GM23338 (cell line): ENCODE measurements at places on chromosomes 16 and 17.

GRCh38 chr16:57477531-57478202, 8.6 kb downstream of the DOK4 start:
- peaks cover 7% of the 10 kb centered on the region; the same call in 1 of the 2 replicates for H3K27me3 ChIP-seq
- peaks cover 47% of the 10 kb centered on the region for H3K4me1 ChIP-seq
- H3K27ac ChIP-seq = no peak overlapping the region
- no peak overlapping the region for H3K4me3 ChIP-seq

GRCh38 chr16:51457775-51458174, 306.7 kb upstream of the SALL1 start:
- no peak overlapping the region for H3K27ac ChIP-seq
- no peaks in the 10 kb centered on the region for H3K27me3 ChIP-seq
- no peak overlapping the region for H3K4me3 ChIP-seq
- no peaks in the 10 kb centered on the region for H3K4me1 ChIP-seq
- no peaks in the 10 kb centered on the region for H3K36me3 ChIP-seq

DNA sequence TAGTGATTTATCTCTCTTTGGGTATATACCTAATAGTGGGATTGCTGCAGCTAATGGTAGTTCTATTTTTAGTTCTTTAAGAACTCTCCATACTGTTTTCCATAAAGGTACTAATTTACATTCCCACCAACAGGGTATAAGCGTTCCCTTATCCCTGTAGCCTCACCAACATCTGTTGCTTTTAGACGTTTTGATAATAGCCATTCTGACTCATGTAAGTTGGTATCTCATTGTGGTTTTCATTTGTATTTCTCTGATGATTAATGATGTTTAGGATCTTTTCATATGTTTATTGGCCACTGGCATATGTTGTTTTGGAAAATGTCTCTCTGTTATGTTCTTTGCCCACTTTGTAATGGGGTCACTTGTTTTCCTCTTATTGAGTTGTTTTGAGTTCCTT, 88.5 kb upstream of the ZNF267 start:
- H3K27me3 ChIP-seq = no peaks in the 10 kb centered on the region
- DNase-seq = no peak
- H3K36me3 ChIP-seq = peaks cover 6% of the 10 kb centered on the region; the same call in 1 of the 2 replicates

- H3K27ac ChIP-seq = no peak overlapping the region
- H3K4me3 ChIP-seq = no peak overlapping the region
- H3K27me3 ChIP-seq = no peaks in the 10 kb centered on the region
- no peak for DNase-seq
- H3K4me1 ChIP-seq = no peaks in the 10 kb centered on the region
Observed at GRCh38 chr16:85042167-85042526, 14.6 kb downstream of the KIAA0513 start.

- H3K27me3 ChIP-seq = no peaks in the 10 kb centered on the region
- H3K4me3 ChIP-seq = no peak overlapping the region
- H3K4me1 ChIP-seq = no peaks in the 10 kb centered on the region
Observed at GRCh38 chr16:3295783-3296182, 9.4 kb downstream of the TIGD7 start.

DNA sequence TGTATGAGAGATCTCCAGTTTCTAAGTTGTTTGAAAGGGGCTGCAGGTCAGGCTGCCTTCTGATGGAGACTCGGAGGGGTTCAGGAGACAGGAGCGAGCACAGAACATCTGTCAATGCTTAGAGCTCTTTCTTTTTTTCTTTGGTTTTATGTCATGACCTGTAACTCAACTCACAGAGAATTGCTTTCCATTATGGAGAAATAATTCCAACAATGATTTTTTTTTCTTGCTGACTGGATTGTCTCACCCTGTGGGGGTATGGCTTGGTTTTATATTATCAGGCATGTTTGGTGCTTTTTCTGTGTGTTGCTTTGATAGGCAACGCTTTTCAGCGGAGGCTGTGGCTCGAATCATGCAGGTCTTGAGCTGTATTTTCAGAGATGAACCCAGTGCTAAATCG, 10.7 kb upstream of the KCNJ2 start:
- no peak overlapping the region for H3K4me3 ChIP-seq
- no peaks in the 10 kb centered on the region for H3K27me3 ChIP-seq
- H3K4me1 ChIP-seq = no peaks in the 10 kb centered on the region
- no peak for DNase-seq

- no peaks in the 10 kb centered on the region for H3K36me3 ChIP-seq
- H3K4me1 ChIP-seq = peaks cover 50% of the 10 kb centered on the region
- DNase-seq = peak; percentile 34
- peak overlapping the region; percentile 53 for H3K4me3 ChIP-seq
Observed at GRCh38 chr17:79991924-79992648, 43.6 kb downstream of the TBC1D16 start.

DNA sequence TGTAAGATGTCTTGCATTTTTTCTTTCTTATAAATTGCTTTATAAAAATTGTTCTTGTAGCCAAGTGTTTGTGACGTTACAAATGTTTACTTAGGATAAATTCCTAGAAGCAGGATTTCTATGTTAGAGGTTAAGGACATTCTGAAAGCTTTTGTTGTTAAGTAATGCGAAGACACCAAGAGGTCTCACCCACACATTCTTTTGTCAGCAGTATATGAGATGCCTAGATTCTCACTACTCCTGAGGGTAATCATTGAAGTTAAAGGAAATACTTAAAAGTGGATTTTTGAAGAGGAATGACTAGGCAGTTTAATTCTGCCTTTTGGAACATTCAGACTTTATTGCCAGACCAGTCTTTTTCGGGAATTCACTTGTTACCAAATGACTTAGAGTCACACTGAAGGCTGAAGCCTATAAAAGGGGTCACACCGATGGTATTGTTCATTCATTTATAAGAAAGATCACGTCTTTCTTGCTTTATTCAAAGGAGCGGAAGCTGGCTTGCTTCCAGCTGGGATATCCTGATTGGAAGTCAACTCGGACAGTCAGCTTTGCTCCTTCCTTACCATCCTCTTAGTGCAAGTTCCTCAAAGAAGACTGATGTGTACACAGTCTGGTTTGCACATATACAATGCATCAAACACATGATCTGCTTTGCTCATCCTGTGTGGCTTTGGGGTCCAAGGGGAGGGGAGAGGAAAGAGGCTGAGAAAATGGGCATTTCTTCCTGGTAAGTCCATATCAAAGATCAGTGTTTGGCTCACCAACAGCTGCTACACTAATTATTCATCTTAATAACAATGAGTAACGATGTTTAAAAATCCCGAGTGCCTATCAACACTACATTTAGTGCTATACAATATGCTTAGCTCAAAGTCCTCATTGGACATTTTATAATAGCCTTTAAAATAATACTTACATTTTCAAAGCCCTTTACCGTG, 160.0 kb downstream of the MAP2K6 start:
- no peak overlapping the region for H3K4me3 ChIP-seq
- no peaks in the 10 kb centered on the region for H3K27me3 ChIP-seq
- H3K27ac ChIP-seq = no peak overlapping the region
- peak; percentile 38 for DNase-seq
- peaks cover 11% of the 10 kb centered on the region; the same call in 1 of the 2 replicates for H3K4me1 ChIP-seq
- no peaks in the 10 kb centered on the region for H3K36me3 ChIP-seq

DNA sequence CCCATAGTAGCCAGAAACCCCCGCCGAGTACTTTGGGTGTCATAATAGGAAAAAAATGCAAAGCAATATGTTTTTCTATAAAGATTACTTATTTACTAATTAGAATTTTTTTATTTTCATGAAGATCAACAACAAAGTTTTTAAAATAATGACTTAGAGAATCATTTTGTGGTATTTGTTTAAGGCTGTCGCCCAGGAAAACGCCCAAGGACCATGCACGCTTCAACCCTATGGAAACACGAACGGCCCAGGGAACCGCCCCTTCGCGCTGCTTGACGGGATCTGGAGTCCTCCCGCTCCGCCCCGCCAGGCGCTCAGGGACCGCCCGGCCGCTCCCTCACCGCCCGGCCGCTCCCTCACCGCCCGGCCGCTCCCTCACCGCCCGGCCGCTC, 408 bp upstream of the KPNA2 start:
- peaks cover 37% of the 10 kb centered on the region for H3K36me3 ChIP-seq
- peaks cover 16% of the 10 kb centered on the region for H3K4me1 ChIP-seq
- peak overlapping the region; percentile 21 for H3K4me3 ChIP-seq
- peak; percentile 99 for DNase-seq

GRCh38 chr17:77831474-77832179, 126.9 kb upstream of the TNRC6C start:
- peaks cover 20% of the 10 kb centered on the region for H3K4me1 ChIP-seq
- no peak overlapping the region for H3K4me3 ChIP-seq
- no peak overlapping the region for H3K27ac ChIP-seq
- DNase-seq = no peak
- H3K27me3 ChIP-seq = no peaks in the 10 kb centered on the region
- H3K36me3 ChIP-seq = no peaks in the 10 kb centered on the region

- H3K4me1 ChIP-seq = peaks cover 26% of the 10 kb centered on the region
- H3K36me3 ChIP-seq = no peaks in the 10 kb centered on the region
- H3K27ac ChIP-seq = no peak overlapping the region
- H3K4me3 ChIP-seq = no peak overlapping the region
- no peaks in the 10 kb centered on the region for H3K27me3 ChIP-seq
Observed at GRCh38 chr17:43573579-43574321, 27.6 kb upstream of the ETV4 start.

DNA sequence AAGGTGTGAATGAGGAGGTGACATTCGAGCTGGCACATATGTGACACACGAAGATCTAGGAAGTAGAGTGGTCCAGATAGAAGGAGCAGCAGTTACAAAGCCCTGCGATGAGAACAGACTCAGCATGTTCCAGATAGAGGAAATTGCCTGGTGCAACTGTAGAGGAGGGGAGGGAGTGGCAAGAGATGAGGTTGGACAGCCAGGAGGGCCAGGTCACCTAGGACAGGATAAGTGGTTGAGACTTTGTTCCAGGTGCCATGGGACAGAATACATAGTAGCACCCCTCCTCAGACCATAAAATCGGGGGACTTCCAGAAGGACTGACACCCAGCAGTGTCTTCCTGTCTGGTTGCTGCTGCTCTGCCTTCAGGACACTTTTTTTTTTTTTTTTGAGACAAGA, 11.0 kb upstream of the CENPT start:
- DNase-seq = no peak
- peaks cover 18% of the 10 kb centered on the region for H3K4me1 ChIP-seq
- H3K36me3 ChIP-seq = 0 out of 2 replicates have a peak, but pooled peaks cover 2% of the 10 kb centered on the region

- H3K27ac ChIP-seq = no peak overlapping the region
- peaks cover 51% of the 10 kb centered on the region for H3K4me1 ChIP-seq
- H3K4me3 ChIP-seq = peak overlapping the region; percentile 65
- no peaks in the 10 kb centered on the region for H3K36me3 ChIP-seq
Observed at GRCh38 chr16:49274591-49274990, 7.0 kb downstream of the CBLN1 start.

- H3K4me1 ChIP-seq = no peaks in the 10 kb centered on the region
- DNase-seq = no peak
- no peak overlapping the region for H3K27ac ChIP-seq
- H3K4me3 ChIP-seq = no peak overlapping the region
- no peaks in the 10 kb centered on the region for H3K36me3 ChIP-seq
Observed at GRCh38 chr17:72682605-72683004, 409.9 kb downstream of the SLC39A11 start.

GRCh38 chr17:2251098-2251497, 52.5 kb downstream of the SMG6 start:
- H3K36me3 ChIP-seq = no peaks in the 10 kb centered on the region
- no peak for DNase-seq
- H3K4me1 ChIP-seq = no peaks in the 10 kb centered on the region
- no peak overlapping the region for H3K4me3 ChIP-seq

GRCh38 chr16:11793840-11794239, 3.2 kb downstream of the ZC3H7A start:
- no peaks in the 10 kb centered on the region for H3K27me3 ChIP-seq
- no peak overlapping the region for H3K4me3 ChIP-seq
- no peak for DNase-seq
- peaks cover 16% of the 10 kb centered on the region for H3K4me1 ChIP-seq

DNA sequence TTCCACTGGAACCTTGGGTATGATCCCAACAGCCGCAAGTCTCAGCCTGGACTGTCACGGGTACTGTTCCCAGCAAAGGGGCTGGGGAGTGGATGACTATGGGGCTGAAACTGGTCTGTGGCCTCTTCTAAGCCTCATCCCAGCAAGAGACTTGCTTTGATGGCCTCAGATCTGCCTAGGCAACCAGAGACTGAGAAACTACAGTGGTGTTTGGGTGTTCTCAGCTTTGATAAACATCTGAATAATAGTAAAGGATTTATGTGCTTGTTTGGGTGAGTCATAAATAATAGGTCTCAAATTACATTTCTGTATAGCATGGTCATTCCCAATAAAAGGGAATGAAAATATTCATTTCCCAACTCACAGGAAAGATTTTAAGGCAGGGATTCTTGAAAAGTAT, 30.2 kb upstream of the ULK2 start:
- 0 out of 2 replicates have a peak, but pooled peaks cover 5% of the 10 kb centered on the region for H3K4me1 ChIP-seq
- H3K27ac ChIP-seq = 0 out of 2 replicates have a peak overlapping the region, but pooled peaks have one; percentile 0
- no peaks in the 10 kb centered on the region for H3K27me3 ChIP-seq
- 0 out of 2 replicates have a peak, but pooled peaks cover 2% of the 10 kb centered on the region for H3K36me3 ChIP-seq

DNA sequence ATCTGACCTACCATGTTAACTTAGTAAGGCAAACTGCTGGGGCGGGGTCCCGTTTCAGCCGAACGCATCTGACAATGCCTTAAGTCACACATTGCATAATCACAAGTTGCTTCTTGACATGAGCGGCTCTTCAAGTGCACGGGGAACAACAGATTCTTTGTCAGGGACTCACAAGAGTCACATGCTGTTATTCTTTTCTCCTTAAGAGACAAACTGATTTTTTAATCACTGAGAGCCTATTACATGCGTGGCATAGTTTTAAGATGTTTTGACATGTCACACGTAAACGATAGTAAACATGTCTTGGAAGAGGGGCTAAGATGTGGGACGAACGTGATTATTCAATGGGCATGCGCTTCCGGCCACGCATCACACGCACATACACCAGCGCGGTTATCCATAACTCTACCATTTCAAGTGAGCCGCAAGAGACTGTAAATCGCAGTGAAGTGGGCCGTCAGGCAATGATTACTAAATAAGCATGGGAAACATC, 63.4 kb downstream of the ADCY9 start:
- DNase-seq = no peak
- H3K4me3 ChIP-seq = no peak overlapping the region
- H3K27me3 ChIP-seq = no peaks in the 10 kb centered on the region
- H3K4me1 ChIP-seq = peaks cover 9% of the 10 kb centered on the region

DNA sequence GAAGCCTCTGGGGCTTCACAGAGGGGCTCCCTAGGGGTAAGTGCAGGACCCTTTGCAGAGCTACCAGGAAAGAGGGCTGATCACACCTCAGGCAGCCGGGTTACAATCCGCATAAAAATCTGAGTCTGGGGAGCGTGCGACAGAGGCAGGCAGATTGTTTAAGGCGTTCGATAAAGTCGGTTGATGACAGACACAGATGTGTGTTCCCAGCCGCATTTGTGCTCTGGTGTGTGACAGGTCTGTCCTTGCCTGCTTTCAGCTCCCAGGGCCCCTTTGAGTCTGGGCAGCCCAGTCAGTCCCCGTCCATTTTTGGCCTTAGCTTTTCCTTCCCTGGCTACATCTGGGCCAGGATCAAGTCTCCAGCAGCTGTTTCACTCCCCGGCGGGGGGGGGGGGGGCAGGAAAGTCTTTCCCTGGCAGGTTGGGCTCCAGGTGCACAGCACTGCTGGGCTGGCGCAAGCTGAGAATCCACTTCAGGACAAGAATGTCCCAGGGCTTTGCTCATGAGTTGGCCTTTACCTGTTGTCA, 1.3 kb upstream of the ZACN start:
- H3K27ac ChIP-seq = no peak overlapping the region
- peak; percentile 20 for DNase-seq
- H3K27me3 ChIP-seq = peaks cover 71% of the 10 kb centered on the region
- peaks cover 45% of the 10 kb centered on the region for H3K4me1 ChIP-seq
- H3K36me3 ChIP-seq = no peaks in the 10 kb centered on the region
